Cardiac septum (tissue), 1 donor: ENCODE measurements at places on chromosomes 16 and 17. TPM values are rescaled to one million over a fixed set of nuclear protein-coding genes. Genes with fewer than 3 reads are reported as not detected.

ORAI3 gene
- total RNA-seq = 9.5 TPM

C16orf92 gene
- total RNA-seq = not detected

C16orf46 gene
- 1.5 TPM for total RNA-seq

MT4 gene
- not detected for total RNA-seq

CCDC40 gene
- 9.0 TPM for total RNA-seq

RPRML gene
- 0.38 TPM for total RNA-seq

TMED6 gene
- total RNA-seq = 0.38 TPM

KREMEN2 gene
- total RNA-seq = not detected

FLOT2 gene
- 80.4 TPM for total RNA-seq

CIITA gene
- 7.2 TPM for total RNA-seq

VTN gene
- total RNA-seq = 48.2 TPM

RNF222 gene
- not detected for total RNA-seq

IRX3 gene
- 70.2 TPM for total RNA-seq

AMFR gene
- total RNA-seq = 79.4 TPM

PROCA1 gene
- total RNA-seq = 2.0 TPM

GRCh38 chr17:65498816-65499215 lies 62.6 kb downstream of the AXIN2 start:
- DNase-seq = no peak

DNA sequence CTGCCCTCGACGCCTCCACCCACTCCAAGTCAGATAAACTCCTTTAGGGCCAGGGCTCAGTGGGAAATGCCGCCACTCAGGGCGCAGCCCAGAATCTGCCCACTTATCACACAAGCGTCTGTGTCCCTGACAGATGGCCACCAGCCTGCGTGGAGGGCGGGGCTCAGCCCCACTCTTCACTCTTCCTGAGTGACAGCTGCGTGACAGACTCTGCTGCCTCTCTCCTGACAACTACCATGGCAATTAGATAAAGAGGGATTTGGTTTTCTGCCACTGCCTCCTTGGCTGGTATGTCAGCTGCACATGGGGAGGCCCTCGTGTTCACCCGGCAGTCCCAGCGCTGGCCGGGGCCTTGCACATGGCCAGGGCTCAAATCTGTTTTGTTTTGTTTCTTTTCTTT lies 96.2 kb downstream of the RTN4RL1 start:
- peak; percentile 84 for DNase-seq

GRCh38 chr17:29573558-29573869 lies 5.0 kb downstream of the TP53I13 start:
- no peak for DNase-seq

GRCh38 chr16:85996843-85997242 lies 97.9 kb downstream of the IRF8 start:
- no peak for DNase-seq

- no peak for DNase-seq
Measured at GRCh38 chr17:59366773-59367656, 35.6 kb downstream of the YPEL2 start.

DNA sequence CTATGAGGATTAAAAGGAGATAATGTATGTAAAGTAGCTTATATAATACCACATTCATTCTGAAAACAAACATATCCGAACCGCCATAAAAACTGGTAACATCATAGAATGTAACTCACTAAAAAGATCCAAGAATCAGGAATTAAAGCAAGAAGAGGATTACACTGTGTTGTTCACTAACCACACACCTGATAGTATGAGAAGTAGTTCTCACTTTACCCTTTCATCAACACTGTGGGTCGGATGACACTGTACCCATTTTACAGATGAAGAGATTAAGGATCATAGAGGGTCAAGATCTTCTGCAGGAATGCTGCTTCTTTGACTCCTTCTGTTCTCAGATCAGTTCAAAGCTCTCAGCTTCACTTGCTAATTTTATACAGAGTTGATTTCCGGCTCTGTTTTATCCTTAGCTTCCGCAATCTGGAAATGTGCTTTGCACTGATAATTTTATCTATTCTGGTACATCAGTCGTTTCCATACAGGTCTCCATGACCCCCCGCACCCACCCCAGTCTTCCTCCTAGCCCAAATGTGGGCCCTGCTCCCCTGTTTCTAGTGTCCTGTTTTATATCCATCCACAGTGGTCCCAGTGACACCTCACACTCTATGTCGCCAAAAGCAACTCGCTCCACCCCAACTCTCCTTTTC lies 288.6 kb upstream of the CCL2 start:
- DNase-seq = no peak

DNA sequence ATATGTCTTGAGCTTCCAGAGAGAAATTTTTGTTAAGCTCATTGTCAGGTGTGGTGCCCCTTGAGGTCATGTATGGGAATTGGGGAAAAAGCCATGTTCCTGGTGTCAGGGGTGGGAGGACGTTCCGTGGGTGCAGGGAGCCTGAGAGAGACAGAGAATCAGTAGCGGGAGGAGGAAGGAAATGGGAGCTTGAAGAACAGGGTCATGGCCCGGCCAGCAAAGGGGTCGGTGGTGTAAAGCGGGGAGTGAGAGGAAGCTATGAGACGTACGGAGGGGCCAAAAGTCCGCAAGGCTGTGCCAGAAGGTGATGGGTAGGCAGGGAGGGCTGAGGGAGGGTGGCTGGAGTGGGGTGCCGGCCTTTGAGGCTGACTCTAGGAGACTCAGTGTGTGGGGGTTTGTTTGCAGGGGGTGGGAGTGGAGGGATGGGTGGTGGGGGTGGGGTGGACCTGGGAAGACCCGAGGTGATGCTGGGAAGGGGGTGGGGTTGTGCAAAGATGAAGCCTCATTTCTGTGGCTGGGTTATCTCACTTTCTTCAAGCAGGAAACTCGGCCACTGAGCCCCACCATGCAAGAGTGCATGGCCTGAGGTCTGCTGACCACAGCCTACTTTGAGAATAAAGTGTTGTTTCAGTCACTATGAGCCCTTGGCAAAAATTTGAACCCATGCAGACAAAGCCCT lies 63.6 kb downstream of the PLCG2 start:
- DNase-seq = no peak

- DNase-seq = no peak
Measured at GRCh38 chr17:82587234-82588086, 60.8 kb downstream of the WDR45B start.

DNA sequence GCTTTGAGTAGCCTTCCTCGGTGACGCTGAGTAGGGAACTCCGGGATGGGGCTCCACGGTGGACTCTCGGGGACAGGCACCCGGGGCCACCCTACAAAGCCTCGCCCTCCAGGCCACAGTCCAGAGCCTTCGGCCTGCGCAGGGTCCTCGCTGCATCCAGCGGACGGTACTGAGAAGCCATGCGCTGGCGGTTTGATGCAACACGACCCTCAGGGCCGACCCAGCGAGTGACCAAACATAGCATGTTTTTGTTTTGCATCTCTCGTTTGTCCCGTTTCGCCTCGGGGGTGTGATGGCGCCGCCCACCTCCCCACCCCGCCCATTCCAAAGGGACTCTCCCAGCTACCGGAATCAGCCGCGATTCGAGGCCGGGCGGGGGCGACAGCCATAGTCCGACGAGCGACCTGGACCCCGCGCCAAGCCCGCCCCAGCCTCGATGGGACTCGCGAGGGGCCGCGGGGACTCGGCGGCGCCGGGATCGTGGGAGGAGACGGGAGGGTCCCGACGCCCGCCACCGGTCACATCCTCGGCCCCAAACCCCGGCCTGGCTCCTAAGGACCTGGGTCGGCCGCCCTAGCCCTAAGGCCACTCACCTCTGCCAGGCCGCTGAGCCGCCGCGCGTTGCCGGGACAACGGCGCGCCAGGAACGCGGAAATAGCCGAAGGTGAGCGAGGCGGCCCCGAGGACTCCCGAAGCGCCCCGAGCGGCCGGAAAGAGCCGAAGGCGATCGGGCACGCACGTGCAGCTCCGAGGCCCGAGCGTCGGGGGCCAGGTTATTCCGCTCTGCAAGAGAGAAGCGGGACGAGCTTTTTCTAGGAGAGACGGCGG lies 1.6 kb downstream of the IFT140 start:
- peak; percentile 90 for DNase-seq

GRCh38 chr16:73183611-73184092 lies 135.7 kb upstream of the ZFHX3 start:
- no peak for DNase-seq

DNA sequence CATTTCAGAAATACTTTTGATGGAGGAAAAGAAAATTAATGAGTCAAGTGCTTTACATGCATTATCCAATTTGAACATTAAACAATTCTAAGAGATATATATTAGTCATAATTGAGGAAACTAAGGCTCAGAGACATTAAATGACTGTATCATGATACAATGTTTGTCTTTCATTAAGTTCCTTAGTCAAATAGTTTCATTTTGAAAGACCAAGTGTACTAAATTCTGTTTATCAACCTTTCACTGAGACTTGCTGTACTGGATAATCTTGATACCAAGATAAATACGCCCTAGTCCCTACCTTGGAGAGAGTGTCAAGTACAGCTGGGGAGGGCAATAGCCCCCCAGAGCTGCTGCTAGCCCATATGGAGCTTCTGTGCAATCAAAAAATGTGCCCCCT lies 24.2 kb downstream of the TOM1L2 start:
- no peak for DNase-seq

DNA sequence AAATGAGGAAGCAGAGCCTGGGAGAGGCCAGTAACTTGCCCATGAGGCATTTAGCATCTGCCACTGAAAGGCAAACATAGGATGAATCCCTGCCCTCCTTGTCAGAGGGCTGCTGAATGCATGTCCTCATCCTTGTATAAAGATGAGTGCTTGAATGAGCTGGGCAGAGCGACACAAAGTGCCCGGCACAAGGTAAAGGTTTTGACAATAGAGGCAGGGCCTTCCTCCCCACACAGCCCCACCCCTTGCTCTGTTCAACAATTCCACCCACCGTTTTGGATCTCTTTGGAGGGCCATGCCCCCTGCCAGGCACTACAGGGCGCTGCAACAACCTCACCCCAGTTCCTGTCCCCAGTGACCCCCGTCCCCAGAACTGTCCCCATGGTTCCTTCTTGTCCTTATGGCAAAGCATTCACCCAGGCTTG lies 1.4 kb upstream of the KRT19 start:
- DNase-seq = no peak

- DNase-seq = no peak
Measured at GRCh38 chr17:11241611-11242226, 706 bp downstream of the SHISA6 start.

DNA sequence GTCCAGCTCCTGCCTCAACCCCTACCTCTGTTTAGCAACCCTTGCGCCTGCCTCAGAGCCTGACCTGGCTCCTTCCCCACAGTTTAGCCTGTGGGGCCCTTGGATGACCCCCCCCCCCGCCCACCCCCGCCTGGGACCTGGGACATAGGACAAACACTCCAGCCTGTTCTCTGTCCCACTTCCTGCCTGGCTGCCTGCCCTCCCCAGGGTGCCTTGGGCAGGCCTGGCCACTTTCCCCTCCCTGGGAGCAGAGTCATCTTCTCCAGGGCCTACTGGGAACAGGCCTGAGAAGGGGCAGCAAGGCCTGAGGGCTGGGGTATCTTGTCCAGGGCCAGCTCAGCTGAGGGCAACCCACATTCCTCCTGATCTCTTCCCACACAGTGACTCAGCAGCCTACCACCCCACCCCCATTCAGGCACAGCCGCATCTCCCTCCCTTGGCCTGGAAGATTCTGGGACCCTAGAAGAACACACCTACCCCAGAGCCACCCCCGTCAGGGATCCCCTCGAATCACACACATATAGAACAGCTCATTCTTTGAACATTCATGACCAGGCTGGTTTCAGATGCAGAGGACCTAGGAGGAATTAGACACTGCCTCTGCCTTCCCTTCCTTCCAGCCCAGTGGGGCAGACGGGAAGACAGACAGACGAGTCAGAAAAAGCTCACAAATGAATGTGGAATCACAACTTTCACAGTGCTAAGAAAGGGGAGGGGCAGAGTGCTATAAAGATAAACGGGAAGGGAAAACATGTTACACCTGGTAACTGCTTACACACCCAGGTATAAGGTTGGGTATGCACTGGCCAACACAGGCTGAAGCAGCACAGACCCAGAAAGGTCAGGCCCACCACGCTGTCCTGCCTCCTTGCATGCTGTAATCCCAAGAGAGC lies 6.0 kb downstream of the FHOD1 start:
- peak; percentile 84 for DNase-seq

- no peak for DNase-seq
Measured at GRCh38 chr17:32452281-32452680, 8.0 kb downstream of the PSMD11 start.
